Brain (organoid and tissue), 16 donors: ENCODE measurements at places on chromosomes 7 and 10. TPM values are rescaled to one million over a fixed set of nuclear protein-coding genes. Genes with fewer than 3 reads are reported as not detected.

PTF1A gene
- polyA plus RNA-seq: not detected

- peak; percentile 69 for DNase-seq
Observed at GRCh38 chr10:129893104-129894089, 70.7 kb downstream of the EBF3 start.

DNA sequence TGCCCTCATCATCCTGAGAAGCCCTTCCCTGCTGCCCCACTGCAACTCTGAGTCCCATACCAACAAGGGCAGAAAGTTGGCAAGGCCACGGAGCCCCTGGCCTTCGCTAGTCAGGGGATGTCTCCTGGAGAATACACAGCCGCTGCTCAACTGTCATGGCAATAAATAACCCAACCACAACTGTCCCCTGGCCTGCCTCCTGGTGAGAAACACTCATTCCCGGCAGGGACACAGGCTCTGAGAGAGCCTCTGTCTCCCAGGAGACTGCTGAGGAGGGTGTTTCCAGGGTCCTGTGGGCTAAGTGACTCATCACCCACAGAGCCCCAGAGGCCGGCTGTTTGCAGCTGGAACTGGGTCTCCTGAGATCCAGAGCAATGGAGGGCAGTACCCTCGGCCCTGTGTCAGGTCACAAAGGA lies 354.1 kb downstream of the TNS3 start:
- DNase-seq: no peak

DNA sequence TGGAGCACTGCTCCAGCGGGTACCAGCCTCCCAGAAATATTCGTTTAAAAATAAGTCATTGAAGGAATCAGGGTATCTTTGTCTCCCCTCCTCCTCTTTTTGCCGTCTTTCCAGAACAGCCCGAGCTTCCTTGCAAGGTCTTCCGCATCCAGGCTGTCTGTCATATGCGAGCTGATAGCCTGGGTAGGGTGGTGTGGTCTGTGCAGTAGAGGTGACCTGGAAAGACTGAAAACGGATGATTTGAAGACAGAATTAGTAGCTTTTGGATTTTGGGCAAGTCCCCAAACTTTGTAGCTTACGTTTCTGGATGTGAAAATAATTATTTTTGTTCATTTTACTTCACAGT lies 480 bp downstream of the VPS50 start:
- DNase-seq: no peak

DNA sequence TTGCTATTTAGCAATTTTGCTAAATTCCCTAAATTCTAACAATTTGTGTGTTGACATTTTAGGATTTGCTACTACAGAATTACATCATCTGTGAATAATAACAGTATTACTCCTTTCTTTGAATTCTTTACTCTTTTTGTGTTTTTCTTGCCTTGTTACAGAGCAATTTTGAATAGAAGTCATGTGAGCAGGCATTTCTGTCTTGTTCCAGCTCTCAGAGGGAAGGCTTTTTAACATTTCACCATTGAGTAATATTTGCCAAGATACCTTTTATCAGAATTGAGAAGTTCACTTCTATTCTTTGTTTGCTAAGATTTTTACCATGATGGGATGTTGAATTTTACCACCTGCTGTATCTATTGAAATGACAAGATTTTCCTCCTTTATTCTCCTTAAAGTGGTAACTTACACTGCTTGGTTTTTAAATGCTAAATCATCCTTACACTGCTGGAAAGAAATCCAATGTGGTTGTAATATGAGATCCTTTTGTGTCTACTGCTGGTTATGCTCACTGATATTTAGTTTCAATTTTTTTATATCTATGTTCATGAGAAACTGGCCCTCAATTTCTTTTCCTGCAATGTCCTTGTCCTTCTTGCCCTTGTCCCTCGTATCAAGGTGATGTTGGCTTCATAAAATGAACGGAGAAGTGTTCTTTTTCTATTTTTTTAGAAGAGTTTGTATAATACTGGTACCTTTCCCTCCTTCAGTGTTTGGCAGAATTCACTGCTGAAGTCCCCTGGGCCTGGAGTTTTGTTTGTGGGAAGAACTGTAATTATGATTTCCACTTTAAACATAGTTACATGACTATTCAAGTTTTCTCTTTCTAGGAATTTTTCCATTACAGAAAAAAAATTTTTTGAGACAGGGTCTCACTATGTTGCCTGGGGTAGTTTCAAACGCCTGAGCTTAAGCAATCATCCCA lies 50.3 kb upstream of the ATP6V0A4 start:
- DNase-seq: peak; percentile 7

- no peak for DNase-seq
Observed at GRCh38 chr10:72234560-72235095, 18.6 kb upstream of the ASCC1 start.

GRCh38 chr7:112176693-112177415 lies 29.3 kb downstream of the DOCK4 start:
- DNase-seq: no peak

DNA sequence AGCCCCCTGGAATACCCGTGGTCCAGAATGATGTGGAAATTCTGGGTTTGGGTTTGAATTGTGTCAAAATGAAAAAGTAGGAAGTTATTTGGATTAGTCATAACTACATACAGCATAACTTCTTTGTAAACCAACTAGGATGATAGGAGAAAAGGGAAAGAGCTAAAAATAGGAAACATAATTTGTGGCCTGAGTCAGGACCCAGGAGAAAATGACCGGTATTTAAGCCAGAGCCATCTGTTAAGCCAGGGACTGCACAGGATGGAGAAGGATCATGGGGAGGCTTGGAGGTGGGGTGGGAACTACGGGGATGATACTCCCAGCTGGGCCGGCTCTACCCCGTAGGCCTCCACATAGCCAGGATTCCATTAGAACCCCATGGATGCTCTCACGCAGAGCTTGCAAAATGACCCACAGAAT lies 98.6 kb downstream of the MYOF start:
- no peak for DNase-seq

ALOX5 gene
- 1.2 TPM for polyA plus RNA-seq

GRCh38 chr7:130488392-130489139 lies 3.3 kb upstream of the MEST start:
- DNase-seq: peak; percentile 82
